NCI-H1105 treated with DMSO at 0.1 percent for 48 hours (cell line): ENCODE measurements at places on chromosomes 2 and 18.

- DNase-seq, result peak; percentile 18
Measured at GRCh38 chr2:129296806-129297205, 682.7 kb upstream of the RAB6C start.

- no peak for DNase-seq
Measured at GRCh38 chr2:96923810-96924774, 54.2 kb upstream of the SEMA4C start.

GRCh38 chr2:74632209-74632938 lies 15.8 kb downstream of the M1AP start:
- DNase-seq, result no peak

GRCh38 chr2:158777077-158777476 lies 18.0 kb upstream of the DAPL1 start:
- DNase-seq, result no peak

GRCh38 chr2:194700116-194700515 lies 956.9 kb upstream of the SLC39A10 start:
- no peak for DNase-seq

DNA sequence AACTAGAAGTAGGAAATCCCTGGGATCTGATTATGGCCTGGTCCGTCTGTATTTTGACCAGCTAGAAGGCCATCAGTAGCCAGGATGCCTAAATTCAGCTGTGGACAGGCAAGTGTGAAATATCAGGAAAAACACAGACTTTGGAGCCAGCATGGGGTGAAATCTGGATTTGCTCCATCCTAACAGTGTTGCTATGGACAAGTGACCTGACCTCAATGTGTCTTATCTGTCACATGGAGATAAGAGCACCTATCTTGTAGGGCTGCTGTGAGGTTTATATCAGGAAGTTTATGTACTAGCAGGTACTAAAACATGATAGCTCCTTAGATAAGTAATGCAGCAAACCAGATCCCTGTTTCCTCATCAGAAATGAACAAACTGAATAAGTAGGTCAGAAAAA lies 460.4 kb downstream of the STK39 start:
- DNase-seq, result no peak

- DNase-seq, result no peak
Measured at GRCh38 chr2:109321570-109321969, 192.6 kb downstream of the SH3RF3 start.

- no peak for DNase-seq
Measured at GRCh38 chr2:234556848-234557573, 60.1 kb upstream of the ARL4C start.

GRCh38 chr2:66682476-66682875 lies 247.6 kb downstream of the MEIS1 start:
- DNase-seq, result no peak

DNA sequence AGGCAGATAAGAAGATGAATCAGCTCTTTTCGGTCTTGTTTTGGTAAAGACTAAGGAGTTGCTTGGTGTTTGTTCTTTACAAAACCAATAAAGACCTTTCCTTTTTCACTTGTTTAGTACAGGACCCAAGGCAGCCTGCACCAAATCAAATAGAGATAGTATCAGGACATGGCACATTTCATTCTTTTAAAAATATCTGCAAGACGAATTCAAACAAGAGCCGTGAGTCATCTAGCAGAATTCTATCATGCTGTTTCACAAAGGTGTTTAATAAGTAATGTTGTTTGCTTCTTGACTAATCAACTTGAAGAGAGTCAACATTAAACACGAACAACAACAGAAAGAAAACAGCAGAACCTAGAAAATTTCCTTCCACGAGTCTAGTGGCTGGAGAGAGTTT lies 102.8 kb upstream of the TTN start:
- DNase-seq, result no peak

- no peak for DNase-seq
Measured at GRCh38 chr2:70733646-70734180, 34.3 kb downstream of the ADD2 start.

GRCh38 chr2:135999899-136000298 lies 14.5 kb upstream of the DARS1 start:
- DNase-seq, result no peak

- DNase-seq, result no peak
Measured at GRCh38 chr2:207385076-207385475, 144.7 kb upstream of the CREB1 start.

- no peak for DNase-seq
Measured at GRCh38 chr18:76689646-76690264, 132.6 kb upstream of the ZNF236 start.

GRCh38 chr18:48575301-48575657 lies 36.4 kb downstream of the CTIF start:
- no peak for DNase-seq

DNA sequence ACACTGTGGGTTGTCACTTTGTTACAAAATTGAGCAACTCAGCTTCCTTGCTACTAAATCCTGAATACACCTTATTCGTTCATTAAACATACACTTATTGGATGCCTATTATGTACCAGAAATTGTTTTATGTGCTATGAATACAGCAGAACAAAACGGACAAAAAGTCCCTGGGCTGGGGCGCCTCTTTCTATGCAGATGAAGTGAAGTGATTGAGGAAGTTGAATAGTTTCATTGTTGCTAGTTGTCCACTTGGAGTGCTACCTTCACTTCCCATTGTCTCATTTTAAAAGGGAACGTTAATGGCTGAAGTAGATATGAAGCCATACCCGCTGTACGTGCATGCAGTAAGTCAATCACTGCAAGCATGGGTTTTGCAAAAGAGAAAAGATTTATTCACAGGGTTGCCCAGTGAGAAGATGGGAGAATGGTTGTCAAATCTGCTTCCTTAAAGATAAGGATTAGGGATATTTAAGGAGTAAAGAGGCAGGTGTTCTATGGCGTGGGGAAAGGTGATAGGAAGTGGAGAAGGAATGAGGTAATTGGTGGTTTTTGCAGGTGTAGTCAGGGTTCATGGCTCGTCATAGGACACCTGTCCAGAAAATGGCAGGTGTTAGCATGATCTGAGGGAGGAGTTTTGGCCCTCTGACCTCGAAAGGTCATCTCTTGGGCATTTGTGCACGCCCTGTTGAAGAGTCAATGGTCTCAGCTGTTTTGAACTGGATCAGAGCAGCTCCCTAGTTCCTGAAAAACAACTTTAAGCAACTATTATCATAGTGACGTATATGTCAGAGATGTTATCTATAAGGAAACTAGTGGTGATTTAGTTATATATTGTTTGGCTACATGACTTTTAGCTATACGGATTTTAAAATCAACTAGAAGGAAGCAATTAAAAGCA lies 23.5 kb downstream of the TRPM8 start:
- peak; percentile 23 for DNase-seq

- DNase-seq, result peak; percentile 66
Measured at GRCh38 chr2:239401881-239402233, 1.0 kb upstream of the HDAC4 start.

DNA sequence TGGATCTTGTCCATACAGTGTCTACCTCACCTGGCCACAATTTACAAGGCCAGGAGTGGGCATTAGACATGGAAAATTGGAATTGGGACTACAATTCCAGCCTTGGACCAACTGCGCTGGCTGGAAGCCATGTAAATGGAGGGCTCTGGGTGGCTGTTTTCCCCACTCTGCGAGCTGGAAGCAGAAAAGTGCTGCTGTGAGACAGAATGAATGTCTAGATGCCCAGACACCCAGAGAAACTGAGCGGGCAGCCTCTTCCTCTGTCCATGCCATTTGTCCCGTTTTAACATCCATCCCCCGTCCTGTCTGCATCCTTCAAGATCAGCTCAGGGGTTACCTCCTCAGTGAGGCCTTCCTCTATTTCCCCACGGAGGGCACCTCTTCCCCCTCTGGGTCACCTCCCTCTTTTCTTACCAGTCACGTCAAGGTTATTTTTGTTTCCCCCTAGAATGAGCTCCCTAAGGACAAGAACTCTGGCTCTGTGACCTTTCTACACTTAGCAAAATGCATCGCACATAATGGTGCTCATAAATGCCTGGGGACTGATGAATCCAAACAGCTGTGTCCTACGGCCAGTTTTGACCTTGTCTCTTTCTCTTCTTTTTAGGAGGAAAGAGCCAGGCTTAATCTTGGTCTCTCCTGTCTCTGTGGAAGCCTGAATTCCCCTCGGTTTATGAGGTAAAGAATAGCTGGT lies 41.2 kb downstream of the MCFD2 start:
- no peak for DNase-seq

GRCh38 chr2:157749684-157750083 lies 121.0 kb upstream of the ACVR1C start:
- no peak for DNase-seq

DNA sequence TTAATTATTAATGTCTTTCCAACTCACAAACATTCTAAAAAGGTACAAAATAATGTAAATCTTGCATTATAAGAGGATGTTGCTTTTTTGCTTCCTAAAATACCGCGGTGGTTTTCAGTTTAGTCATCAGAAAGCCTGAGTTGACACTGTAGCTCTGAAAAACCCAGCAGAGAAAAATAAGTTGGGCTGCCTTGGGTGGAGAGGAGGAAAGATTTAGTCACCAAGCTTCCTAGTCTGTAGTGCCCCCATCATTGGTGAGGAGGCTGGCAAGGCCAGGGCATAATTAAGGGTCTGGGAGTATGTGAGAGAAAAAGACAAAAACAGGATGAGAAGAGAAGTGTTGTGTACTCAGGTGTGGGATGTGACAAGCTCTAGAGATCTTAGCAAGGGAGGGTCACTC lies 5.7 kb downstream of the PTPRM start:
- no peak for DNase-seq

DNA sequence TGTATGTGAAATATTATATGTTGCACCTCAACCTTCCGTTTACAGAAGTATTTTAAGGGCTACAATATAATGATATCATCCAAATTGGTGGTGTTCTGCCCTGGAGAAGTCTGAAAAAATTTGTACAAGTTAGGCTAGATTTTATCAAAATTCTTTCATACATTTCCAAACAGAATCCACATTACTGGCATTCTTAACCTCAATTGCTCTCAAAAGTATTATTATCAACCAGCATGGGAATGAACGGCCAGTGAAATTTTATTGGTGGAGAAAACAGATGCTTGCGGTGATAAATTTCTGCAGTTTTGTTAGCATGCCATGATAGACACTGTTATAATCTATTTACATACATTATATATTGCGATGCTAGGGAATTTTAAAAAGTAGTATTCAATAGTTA lies 88.3 kb upstream of the TFPI start:
- no peak for DNase-seq

DNA sequence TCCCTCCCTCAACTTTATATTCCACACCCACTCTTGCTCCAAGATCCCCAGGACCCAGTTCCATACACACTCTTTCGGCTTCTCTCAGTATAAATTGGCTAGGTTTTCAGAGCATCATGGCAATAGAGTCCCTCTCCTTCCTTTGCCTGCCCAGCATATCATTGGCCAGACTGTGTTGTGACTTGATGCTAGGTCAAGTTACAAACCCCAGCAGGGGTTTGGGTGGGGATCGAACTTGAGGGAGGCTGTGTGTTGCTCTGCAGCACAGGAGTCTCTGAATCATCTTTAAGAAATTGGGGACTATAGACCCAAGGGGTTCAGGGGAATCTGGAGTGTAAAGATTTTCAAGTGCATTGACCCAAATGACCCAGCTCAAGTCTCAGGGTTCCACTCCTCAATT lies 477.5 kb upstream of the MEIS1 start:
- DNase-seq, result no peak

- no peak for DNase-seq
Measured at GRCh38 chr2:60311524-60311923, 241.9 kb downstream of the BCL11A start.

DNA sequence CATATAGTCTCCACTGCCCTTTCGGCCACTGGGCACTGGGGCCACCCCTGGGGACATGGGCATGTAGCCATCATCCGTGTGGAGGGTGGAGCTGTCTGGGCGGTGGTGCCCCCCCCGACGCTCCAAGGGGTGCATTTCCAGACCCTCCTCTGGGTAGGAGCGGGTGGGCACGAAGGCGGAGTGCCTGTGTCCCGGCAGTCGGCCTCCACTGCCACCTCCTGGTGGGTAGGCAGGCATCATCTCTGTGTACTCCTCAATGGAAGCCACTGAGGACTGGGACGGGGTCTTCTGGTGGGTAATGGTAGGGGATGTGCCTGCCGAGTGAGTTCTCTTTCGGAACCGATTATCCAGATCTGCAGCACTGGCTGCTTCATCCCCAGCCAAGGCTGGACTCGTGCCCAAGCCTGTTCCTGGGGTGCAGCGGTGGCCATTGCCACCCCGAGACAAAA lies 2.8 kb downstream of the IRS1 start:
- DNase-seq, result peak; percentile 14

DNA sequence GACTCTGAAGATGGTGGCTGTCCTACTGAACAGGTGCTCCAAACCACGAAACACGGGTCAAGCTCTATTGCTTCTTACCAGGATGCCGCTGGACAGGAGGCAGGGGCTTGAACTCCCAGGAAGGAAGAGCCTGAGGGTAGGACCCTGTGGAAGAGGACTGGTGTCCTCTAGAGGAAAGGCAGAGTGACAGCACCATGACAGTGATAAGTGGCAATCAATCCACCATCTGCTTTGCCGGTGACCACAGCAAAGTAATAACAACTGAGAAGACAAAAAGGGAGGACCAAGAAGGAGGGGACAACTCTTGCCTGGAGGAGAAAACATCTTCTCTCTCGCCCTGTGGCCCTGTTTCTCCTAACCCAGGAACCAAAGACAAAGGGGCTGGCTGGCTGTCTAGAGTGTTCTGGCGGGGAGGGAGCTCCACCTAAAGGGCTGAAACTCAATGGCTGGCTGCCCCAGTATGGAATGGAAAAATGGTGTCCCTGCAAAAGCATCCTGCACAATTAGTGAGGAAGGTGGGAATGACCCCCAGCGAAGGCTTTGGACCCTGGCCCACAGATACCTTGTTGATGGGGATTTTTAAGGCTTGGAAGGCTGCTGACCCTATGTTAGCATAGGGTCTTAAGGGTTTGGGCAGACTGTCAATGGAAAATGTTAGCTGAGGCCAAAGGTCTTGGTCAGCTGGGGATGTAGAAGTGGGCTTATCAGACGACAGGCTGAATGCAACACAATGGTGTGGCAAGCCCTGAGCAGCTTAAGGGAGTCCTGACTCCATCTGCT lies 35.4 kb downstream of the PROC start:
- DNase-seq, result no peak

DNA sequence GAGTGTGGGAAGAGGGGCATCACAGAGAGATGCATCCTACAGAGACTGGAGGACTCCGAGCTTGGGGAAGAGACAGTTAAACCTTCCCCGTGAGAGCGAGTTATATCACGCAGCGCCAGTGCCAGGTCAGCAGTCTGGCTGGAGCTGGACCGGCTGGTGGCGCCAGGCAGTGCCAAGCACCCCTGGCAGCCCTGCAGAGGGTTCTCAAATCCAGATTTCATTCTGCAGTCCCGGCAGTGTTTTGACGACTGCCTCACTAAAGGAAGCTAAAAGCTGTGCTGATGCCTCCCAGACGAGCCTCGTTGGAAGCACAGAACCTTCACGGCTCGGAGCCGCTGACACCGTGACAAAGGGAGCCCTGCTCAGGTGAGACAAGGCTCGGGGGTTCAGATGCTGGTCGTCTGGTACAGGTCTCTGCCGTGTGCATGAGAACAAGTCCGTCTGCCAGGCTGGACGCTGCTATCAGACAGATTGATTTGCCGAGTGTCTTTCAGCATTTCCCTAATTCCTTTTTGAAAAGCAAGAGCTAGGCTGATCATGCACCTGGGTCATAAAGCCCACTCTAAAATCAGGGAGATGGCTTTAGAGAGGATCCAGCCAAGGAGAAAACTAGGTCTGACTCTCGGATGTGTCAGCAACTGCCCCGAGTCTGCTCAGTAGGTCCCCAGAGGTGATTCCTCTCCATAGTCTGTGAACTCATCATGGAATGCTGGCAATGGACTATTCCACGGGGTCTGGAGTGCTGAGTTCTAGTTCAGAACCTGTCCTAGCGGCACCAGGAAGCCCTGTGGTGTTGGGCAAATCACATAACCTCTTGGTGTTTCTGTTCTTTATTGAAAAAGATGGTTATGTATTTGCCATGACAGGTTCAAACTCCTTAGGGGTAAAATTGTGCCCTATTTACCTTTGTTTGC lies 240.6 kb downstream of the SOX11 start:
- DNase-seq, result peak; percentile 18
